Prostate gland (tissue), 2 donors: ENCODE measurements at places on chromosomes 6 and 20.

GRCh38 chr6:50851049-50851845 lies 32.6 kb downstream of the TFAP2B start:
- no peak for DNase-seq

DNA sequence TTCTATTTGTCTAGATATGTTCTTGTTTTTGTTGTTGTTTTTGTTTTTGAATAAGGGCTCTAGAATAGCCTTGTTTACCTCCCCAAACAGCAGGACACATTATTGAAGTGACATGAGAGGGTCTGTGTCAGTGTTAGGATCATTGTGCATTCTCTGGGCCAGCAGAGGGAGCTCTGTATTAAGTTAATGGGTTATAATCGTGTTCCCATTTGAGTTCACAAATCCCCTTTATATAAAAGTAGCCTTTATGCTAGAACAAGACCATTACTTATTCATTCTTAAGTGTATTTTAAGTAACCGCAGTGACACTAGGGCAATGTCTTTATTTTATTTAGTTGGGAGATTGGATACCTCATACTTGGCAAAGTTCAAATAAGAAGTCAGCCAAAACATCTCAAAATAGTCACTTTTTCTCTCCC lies 44.8 kb downstream of the STK4 start:
- peak; percentile 46 for DNase-seq

GRCh38 chr6:43757966-43758616 lies 11.9 kb upstream of the VEGFA start:
- no peak for DNase-seq

GRCh38 chr6:3899970-3900439 lies 50.8 kb downstream of the FAM50B start:
- DNase-seq: no peak
